Bronchial epithelial cell (primary cell): ENCODE measurements at places on chromosomes 4 and X. TPM values are rescaled to one million over a fixed set of nuclear protein-coding genes. Genes with fewer than 3 reads are reported as not detected.

The PIN4 gene
- 10.3 and 13.1 TPM in 2 replicates for total RNA-seq

DNA sequence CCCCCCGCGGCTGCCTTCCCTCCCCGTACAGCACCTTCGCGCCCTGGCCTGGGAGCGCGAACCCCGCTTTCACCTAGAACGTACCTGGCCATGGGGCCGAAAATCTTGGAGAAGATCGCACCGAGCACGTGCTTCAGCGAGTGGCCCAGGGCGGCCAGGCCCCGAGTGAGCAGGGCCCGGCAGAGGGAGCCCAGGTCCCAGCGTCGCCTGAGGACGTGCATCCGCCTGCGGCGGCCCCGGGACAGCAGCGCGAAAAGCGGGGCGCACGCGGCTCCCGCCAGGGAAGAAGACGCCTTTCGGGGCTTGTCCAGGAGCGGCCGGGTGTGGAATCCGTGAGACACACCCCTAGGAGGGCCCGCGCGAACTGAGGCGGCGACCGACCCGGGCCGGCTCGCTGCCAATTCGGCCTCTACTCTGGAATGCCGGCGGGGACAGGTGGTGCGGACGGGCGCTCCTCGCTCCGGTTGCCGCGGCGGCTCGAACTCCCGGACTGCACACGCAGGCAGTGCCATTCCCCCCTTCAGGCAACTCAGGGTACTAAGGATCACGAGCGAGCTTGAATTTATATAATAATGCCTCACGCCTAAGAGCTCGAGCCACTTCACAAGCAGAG is at the start of gene HS6ST2:
Gene HS6ST2 (minus strand): TSS at position 539 of the 613 bp plus-strand sequence.
- DNase-seq, result no peak

The SOX3 gene
- total RNA-seq, result not detected in 2 replicates

- DNase-seq, result no peak
Observed at GRCh38 chr4:155271557-155271956, 63.1 kb downstream of the NPY2R start.

- DNase-seq, result no peak
Observed at GRCh38 chr4:7023486-7023885, 19.7 kb upstream of the TADA2B start.

- DNase-seq, result no peak
Observed at GRCh38 chr4:15793506-15794363, 15.6 kb downstream of the CD38 start.

The ADH1A gene
- not detected in 2 replicates for total RNA-seq

DNA sequence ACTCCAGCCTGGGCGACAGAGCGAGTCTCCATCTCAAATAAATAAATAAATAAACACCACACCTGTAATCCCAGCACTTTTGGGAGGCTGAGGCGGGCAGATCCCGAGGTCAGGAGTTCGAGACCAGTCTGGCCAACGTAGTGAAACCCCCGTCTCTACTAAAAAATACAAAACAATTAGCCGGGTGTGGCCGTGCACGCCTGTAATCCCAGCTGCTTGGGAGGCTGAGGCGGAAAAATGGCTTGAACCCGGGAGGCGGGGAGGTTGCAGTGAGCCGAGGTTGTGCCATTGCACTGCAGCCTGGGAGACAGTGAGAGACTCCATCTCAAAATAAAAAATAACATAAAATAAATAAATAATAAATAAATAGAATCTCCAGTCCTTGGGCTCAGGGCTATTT is 185.8 kb downstream of the SHOX start:
- DNase-seq, result no peak

GRCh38 chr4:8266508-8266907 is 3.0 kb upstream of the HTRA3 start:
- no peak for DNase-seq

- DNase-seq, result peak; percentile 31
Observed at GRCh38 chr4:143185253-143186107, 763 bp downstream of the USP38 start.

DNA sequence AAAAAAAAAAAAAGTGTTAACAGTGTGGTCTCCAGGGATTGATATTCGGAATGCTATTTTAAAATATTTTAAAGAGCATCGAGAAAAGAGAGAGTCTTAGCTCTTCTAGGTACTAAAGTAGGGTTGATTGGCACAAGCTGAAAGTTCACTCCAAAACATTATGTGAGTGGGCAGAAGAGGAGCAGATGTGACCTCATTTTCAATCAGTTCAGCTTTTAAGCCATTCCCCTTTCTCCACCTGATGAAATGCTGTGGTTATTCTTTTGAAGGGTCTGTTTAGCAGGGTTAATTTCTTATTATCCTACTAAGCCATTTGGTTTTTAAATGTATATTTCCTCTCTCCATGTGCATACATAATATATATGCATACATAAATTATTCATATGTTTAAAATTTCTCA is 69.2 kb downstream of the GALNT7 start:
- DNase-seq, result no peak

The SLC10A4 gene
- total RNA-seq, result 0.13 TPM in 1 of 2 replicates, not detected in the other

- DNase-seq, result peak; percentile 21
Observed at GRCh38 chr4:3114377-3114776, 39.9 kb downstream of the HTT start.

GRCh38 chrX:139126493-139126892 is 404.0 kb upstream of the F9 start:
- DNase-seq, result peak; percentile 51

GRCh38 chrX:29926659-29927058 is 288.7 kb upstream of the MAGEB2 start:
- no peak for DNase-seq

The MID1 gene
- total RNA-seq, result 3.2 and 3.4 TPM in 2 replicates

The GIMD1 gene
- not detected in 2 replicates for total RNA-seq

DNA sequence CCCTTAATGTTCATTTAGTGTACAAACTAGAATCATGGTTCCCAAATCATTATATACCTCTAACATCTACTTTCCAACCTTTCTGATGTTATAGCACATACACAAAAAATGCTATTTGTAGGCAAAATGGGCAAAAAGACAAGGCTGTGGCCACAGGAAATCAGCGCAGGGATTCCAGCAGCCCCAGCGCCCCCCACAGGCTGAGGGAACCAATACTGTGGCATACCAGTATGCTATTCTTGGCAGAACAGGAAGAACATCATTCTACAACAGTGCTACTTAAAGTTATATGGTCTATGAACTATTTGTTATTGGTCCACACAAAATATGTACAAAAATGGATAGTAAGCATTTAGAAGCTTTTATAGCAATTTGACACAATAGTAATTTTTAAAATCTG is 25.3 kb downstream of the STEEP1 start:
- DNase-seq, result no peak

DNA sequence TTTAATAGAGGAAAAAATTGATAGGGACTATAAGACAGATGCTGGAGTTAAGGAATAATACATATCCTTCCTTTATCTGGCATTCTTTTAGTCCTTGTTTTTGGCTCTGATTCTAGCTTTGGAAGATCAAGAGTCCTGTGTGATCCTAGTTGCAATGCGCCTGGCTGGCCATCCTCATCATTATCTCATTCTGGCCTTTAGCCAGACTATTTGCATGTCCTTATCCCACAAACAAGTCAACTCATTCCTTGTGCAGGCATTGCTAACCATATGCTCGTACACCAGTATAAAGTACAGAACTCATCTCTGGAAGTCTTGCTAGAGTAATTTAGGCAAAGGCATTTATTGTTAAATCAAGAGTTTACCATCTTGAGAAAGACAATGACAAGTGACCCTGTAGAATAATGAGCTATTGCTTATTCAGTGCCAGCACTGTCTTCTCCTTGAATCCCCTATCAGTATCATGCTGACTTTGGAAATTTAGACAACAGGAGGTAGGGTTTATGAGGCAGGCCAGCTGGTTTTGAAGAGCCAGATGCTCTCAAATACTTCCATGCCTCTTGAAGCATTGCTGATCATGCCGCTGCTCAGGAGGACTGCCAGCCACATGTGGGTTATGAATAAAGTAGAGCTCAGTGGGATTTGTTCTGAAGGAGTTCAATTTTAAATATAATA is 1730.3 kb upstream of the TENM3 start:
- no peak for DNase-seq

The MAOA gene
- 126 and 137 TPM in 2 replicates for total RNA-seq

- no peak for DNase-seq
Observed at GRCh38 chrX:69050051-69050765, 115.0 kb downstream of the PJA1 start.

GRCh38 chr4:182645511-182645910 is 271.7 kb downstream of the DCTD start:
- DNase-seq, result no peak

DNA sequence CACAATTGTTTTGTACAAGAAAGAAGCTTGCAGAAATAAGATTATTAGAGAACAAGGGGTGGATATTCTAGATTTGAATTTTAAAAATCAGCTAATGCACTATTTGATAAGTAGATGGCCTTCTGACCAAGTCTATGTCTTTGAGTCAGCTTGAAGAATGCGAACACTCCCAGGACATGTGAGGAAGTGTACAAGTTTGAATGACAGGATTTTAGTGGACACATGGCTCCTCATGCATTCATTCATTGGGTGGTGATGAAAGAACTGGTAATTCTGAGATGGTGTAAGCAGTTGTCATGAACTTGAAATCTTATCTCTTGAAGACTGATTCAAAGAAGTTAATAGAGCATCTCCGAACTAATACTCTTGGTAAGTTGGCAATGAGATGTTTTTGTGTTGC is 548.2 kb upstream of the CNKSR2 start:
- DNase-seq, result peak; percentile 8

GRCh38 chrX:132732236-132732635 is 226.2 kb downstream of the HS6ST2 start:
- peak; percentile 51 for DNase-seq
